Subcutaneous preadipocyte (primary cell): ENCODE measurements at places on chromosomes 11 and 22. TPM values are rescaled to one million over a fixed set of nuclear protein-coding genes. Genes with fewer than 3 reads are reported as not detected.

FGF4 gene
- total RNA-seq = not detected in 2 replicates

CBLIF gene
- total RNA-seq = not detected in 2 replicates

ALG8 gene
- 49.9 and 51.1 TPM in 2 replicates for total RNA-seq

CDC42BPG gene
- under 0.01 TPM in 2 replicates for total RNA-seq
